ENCODE measurements at places on chromosomes 12 and 14. TPM values are rescaled to one million over a fixed set of nuclear protein-coding genes. Genes with fewer than 3 reads are reported as not detected.

Gene FNTB
- 6.2 TPM for total RNA-seq

Gene ERH
- 89.1 TPM for total RNA-seq

Gene ELK3
- total RNA-seq = 1.9 TPM

Gene SLC38A4
- total RNA-seq = 0.94 TPM

Data from occipital lobe (tissue), 3 donors.